ENCODE measurements at places on chromosomes 11 and 22. TPM values are rescaled to one million over a fixed set of nuclear protein-coding genes. Genes with fewer than 3 reads are reported as not detected.

The RFPL1 gene
- not detected for total RNA-seq

- H3K27me3 ChIP-seq, result no peaks in the 10 kb centered on the region
- no peaks in the 10 kb centered on the region for H3K4me1 ChIP-seq
- no peaks in the 10 kb centered on the region for H3K36me3 ChIP-seq
- no peak for DNase-seq
- H3K27ac ChIP-seq, result no peak overlapping the region
Measured at GRCh38 chr11:103378931-103379330, 269.7 kb downstream of the DYNC2H1 start.

The RASGRP2 gene
- total RNA-seq, result 27.5 TPM

- DNase-seq, result no peak
- H3K36me3 ChIP-seq, result no peaks in the 10 kb centered on the region
- H3K27me3 ChIP-seq, result no peaks in the 10 kb centered on the region
Measured at GRCh38 chr11:62538470-62539237, 8.0 kb downstream of the AHNAK start.

The MMP8 gene
- not detected for total RNA-seq
